ENCODE measurements at places on chromosomes 12 and 14.
A peak's percentile ranks its signal among the peaks of the same experiment; 100 is the strongest.

GRCh38 chr14:50820786-50821509 is 10.0 kb downstream of the NIN start:
- peak; percentile 48 for DNase-seq

- no peak for DNase-seq
Measured at GRCh38 chr12:2198005-2198501, 145.3 kb downstream of the CACNA1C start.

DNA sequence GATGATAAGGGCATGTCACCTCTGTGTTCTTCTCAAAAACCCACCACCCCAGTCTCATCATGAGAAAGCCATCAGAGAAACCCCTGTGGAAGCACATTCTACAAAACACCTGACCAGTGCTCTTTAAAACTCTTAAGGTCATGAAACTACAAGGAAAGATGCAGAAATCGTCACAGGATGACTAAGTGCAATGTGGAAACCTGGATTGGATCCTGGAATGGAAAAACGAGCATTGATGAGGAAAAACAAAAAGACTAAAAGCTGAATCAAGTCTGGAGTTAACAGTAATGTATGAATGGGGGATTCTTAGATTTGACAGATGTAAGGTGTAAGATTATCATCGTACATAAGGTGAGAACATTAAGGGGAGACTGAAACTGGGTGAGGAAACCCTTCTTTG is 211.0 kb downstream of the TBX5 start:
- no peak for DNase-seq

- DNase-seq, result no peak
Measured at GRCh38 chr14:103728721-103729120, 13.1 kb downstream of the ZFYVE21 start.

DNA sequence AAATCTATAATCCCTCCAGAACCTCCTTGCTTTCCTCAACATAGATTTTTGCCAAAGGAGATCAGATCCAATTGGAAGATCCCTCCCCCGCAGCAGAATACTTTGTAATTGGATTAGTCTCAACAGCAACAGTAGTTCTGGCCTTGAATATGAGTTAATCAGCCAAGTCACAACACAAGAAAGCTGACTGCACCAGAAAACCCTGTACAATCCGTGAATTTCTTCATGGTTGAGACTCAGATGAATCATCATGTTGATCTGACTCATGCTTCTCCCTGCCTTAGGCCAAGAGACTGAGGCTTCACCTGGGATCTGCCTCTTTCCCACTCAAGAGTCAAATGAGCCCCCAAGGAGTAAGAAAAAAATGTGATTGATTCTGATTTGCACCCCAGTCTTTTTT is 3.0 kb upstream of the METTL17 start:
- peak; percentile 88 for DNase-seq

DNA sequence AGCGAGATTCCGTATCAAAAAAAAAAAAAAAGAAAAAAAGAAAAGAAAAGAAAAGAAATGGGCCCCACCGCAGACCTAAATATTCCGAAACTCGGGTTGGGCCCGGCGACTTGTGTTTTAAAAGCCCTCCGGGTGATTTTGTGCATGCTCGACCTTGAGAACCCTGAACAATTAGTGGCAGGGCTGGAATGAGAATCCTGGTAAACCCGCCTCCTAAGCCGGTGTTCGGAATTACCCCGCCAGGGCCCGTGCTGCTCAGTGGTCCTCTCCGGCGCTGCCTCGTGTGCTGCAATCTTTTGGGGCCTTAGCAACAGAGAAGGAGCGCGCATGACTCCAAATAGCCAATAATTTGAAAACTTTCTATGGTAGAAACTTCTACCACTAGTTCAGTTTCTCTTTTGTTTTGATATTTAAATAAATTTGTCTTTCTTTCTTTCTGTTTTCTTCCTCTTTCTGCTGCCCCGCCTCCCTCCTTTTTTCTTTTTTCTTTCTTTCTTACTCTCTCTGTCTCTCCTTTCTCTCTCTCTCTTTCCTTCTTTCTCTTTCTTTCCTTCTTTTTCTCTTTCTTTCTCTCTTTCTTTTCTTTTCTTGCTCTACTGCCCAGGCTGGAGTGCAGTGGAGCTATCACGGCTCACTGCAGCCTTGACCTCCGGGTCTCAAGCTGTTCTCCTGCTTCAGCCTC is 1.5 kb upstream of the GALNT6 start:
- peak; percentile 63 for DNase-seq

DNA sequence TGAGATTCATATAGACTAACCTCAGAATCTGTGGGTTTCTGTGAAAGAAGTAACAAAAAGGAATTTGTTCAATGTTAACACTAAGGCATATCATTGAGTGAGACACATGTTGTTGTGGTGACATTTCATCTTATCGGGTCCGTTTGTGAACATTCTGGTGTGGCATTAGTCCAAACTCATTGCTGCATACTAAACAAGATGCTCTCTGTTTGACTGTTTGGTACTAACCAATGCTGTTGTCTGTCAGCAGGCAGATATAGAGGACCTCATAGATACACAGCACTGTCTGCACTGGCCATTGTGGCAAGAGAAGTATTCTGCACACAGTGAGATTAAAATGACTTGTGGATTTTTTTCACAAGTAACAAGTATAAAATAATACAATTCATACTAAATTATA is 41.2 kb downstream of the SLC25A21 start:
- no peak for DNase-seq

DNA sequence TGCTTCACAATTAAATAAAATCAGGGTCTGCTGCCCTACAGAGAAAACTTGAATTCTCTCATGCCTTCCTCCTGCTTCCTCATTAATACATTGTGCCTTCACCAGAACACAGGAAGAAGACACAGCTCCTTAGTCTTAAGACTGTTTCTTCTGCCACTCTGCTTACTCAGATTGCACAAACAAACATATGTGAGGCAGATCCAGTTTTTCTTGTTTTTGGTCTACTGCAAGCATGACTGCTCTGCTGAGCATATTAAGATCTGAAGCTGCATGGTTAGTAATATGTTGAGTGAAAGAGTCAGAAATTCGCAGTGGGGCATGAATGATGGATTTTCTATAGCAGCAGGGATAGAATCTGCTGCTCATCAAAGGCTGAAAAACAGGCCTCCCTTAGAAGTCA is 321.1 kb upstream of the STXBP6 start:
- no peak for DNase-seq

GRCh38 chr12:49888461-49889151 is 15.1 kb downstream of the FAIM2 start:
- no peak for DNase-seq

DNA sequence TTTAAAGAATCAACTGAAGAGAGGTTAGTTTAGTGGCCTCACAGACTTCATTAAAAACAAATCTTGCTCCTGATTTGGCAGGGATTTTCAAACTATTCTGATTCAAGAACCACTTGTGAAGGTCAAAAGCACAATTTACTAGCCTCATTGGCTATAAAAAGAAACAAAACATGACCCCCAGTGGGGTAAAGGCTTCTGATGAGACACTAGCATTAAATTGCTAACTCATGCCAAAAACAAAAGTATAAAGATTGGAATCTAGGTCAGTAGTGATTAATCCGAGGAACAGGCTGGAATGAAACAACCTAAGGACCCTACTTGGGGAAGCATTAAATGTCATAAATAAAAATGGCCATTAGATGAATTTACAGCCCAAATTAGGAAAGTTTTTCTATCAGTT is 312.3 kb downstream of the PAWR start:
- DNase-seq, result no peak

DNA sequence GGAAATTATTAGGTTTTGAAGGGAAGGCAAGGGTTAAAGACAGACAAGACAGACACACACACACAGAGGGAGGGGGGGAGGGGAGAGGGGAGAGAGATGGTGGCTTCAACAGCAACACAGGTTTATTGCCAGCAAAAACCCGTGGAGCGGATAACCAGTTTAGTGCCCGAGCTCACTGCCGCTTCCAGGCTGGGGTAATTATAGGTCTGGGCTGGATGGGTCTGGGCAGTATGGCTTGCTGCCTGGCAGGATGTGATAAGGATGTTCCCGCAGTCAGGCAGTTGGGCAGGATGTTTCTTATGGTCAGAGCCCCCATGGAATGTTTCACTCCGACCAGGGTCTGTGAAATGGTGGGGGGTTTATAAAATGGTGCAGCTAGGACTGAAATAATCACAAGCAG is 4.4 kb upstream of the TDRD9 start:
- DNase-seq, result no peak

GRCh38 chr12:18559242-18559641 is 178.6 kb downstream of the PLCZ1 start:
- DNase-seq, result no peak

- DNase-seq, result no peak
Measured at GRCh38 chr14:90378249-90378648, 18.6 kb upstream of the CALM1 start.

GRCh38 chr14:97367278-97367677 is 570.1 kb downstream of the VRK1 start:
- no peak for DNase-seq

DNA sequence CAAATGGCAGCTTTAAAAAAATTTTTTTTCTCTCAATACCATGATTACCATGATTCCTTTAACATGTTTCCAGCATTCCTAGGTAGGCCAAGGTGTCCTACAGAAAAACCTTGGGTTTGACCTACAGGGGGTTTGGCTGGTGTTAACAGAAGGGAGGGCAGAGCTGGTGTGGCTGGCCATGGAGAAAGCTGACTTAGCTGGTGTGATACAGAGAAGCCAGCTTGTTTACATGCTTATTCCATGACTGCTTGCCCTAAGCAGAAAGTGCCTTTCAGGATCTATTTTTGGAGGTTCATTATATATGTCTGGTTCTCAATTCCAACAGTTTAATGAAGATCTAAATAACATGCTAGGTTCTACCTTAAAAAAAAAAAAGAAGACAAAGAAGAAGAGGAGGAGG is 68.6 kb downstream of the EEA1 start:
- DNase-seq, result no peak

GRCh38 chr14:98069712-98070171 is 1202.3 kb downstream of the BCL11B start:
- DNase-seq, result no peak

GRCh38 chr14:54253195-54253947 is 143.4 kb upstream of the CDKN3 start:
- no peak for DNase-seq

DNA sequence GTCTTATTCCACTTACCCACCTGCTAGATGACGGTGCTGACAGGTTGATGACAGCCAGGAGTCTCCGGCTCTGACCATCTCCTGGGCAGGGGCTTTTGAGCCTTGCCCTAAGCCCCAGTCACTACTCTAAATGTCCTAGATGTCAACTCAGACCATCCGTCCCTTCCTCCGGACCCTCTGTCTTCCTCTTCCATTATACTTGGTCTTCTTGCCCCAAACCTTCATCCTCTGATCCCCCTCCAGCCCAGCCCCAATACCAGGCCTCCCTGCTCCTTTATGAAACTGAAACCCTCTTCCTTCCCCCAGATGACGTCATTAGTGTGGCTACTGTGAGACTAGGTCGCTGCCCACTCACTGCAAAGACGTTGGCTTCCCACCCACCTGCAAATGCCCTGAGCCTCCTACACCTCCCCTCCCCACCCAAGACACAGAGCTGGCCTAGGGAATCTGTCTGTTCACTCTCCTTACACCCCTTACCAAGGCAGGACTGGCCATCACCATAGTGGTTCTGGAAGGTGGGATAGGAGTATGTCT is 10.1 kb downstream of the KRT71 start:
- no peak for DNase-seq

DNA sequence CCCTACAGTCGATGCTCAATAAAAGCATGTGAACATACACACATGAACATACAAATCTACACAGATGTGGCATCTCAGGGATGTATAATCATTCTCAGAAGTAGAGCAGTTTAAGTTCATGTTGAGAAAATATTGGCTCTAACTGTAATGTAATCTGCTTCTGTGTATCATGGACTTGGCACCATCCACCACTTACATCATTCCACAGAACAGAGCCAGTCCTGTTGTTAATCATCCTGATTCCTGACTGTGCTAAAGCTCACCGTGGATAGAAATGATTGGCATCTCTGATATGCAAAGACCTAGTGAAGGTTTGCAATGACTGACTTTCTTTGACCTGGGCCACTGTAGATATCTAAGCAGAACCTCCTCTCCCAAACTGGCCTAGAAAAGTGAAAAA is 1141.3 kb downstream of the BCL11B start:
- DNase-seq, result no peak

DNA sequence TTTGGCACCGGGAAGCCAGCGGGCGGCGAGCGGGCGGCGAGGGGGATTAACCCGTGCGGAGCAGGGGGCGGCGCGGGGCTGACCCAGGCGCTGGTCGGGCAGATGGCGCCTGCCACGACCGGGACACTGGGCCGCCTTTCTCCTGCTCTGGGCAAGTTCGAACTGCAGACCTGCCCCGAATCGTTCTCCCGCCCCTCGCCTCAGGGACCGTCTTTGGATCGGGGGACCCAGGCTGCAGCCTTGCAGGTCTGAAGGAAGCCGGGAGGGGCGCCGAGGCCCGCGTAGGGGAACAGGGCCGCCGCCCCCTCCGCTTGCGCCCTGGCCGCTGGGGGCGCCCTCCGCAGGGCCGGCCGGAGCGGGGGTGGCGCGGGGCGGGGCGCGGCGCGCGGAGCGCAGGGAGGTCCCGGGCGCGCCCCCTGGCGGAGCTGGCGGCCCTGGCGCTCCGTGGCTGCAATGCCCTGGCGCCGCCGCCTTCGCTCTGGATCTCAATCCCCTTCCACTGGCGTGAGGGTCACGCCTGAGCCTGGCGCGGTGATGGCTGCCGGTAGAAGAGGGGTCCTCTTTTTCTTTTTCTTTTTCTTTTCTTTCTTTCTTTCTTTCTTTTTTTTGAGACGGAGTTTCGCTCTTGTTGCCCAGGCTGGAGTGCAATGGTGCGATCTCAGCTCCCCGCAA is 449 bp upstream of the LTBP2 start:
- DNase-seq, result peak; percentile 89

DNA sequence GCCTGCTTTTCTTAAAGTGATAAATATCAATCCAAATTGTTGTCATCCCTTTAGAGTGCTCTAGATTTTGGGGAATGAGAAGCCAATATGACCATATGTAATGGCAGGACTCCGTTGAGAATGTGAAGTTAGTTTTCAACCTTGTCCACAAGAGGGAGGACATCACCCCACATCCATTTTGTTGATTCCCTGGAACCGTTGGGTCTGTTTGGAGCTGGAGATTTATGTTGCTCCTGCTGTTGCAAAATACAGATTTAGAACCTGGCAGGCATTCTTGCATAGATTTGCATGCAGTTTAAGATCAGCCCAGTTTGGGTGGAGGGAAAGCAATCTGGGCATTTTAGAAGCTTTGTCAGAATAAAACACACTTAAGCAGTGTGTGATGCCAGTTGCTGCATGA is 620.1 kb downstream of the NRXN3 start:
- DNase-seq, result no peak

DNA sequence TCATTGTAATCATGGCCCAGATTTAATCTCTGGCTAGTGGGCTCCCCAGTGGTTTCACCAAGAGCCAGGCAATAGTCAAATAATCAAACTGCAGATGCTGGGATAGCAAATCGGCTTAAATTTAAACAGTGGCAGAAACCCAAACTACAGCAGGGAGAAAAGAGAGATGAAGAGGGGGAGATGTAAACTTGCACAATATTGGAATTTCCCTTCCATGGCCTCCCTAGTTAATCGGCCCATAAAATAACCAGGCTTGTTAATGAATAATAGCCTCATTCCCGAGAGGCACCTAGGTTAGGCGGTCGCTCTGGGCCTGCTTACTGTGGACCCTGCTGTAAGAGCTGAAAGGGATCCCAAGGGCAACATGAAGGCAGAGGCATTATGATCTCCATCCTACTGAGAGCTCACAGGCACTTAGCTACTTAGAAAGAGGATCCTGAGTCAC is 116.2 kb downstream of the NUAK1 start:
- no peak for DNase-seq
